ENCODE measurements at places on chromosomes 3 and 15. TPM values are rescaled to one million over a fixed set of nuclear protein-coding genes. Genes with fewer than 3 reads are reported as not detected.

Gene SERINC4
- total RNA-seq = not detected

Gene GHSR
- total RNA-seq = not detected

Gene CEMIP
- 1.4 TPM for total RNA-seq

Gene ABCF3
- 33.7 TPM for total RNA-seq

Gene ITIH4
- total RNA-seq = 1.7 TPM

Gene HYAL1
- total RNA-seq = 0.50 TPM

Gene DPPA2
- total RNA-seq = not detected

Gene MOBP
- not detected for total RNA-seq

Gene ZNF619
- total RNA-seq = 1.9 TPM

Gene STRIT1
- not detected for total RNA-seq

Gene NRROS
- not detected for total RNA-seq

Gene CLDN11
- 0.25 TPM for total RNA-seq

Gene RGMA
- 0.17 TPM for total RNA-seq

Gene MINAR1
- total RNA-seq = 0.53 TPM

Gene SELENOK
- 22.6 TPM for total RNA-seq

Gene GOLGA8T
- total RNA-seq = 2.0 TPM

Measured in A549 treated with GW870086 at 1 μM for 4 hours (cell line).